Endothelial cell (in vitro differentiated cells): ENCODE measurements at places on chromosomes 1 and 21.

DNA sequence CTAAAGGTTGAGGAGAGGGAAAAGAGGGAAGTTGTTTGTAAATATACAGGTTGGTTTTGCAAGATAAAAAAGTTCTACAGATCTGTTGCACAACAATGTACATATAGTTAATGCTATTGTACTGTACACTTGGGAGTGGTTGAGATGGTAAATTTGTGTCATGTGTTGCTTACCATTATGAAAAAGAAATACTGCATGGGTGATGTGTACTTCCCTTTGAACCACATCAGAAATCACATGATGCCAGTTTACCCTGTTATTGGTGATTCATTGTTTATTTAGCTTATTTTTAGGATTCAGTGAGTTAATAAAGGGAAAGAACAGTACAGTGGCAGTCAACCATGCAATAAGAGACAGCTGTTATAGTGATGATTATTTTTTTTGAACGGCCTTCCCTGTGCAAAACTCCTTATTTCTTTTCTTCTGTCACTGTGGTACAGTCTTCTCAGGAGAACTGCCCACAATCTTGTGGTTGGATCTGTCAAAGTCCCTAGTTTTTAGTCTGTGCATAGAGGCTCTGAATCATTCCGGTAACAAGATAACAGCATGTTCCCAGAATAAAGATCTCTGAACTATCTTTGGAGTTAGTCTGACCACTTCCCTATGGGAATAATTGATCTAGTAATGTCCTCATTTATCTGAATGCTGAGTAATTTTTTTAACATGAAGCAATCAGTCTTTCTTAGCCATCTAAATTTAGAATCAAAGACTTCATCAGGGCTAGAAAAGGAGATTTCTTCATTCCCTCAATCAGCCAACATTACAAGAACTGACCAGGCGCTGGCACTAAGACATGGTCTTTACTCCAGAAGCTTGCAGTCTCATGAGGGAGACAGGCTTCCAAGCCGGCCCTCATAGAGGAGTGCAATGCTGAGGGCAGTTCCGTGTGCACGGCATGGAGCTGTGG lies 84.2 kb downstream of the SH3GLB1 start:
- no peak for DNase-seq

DNA sequence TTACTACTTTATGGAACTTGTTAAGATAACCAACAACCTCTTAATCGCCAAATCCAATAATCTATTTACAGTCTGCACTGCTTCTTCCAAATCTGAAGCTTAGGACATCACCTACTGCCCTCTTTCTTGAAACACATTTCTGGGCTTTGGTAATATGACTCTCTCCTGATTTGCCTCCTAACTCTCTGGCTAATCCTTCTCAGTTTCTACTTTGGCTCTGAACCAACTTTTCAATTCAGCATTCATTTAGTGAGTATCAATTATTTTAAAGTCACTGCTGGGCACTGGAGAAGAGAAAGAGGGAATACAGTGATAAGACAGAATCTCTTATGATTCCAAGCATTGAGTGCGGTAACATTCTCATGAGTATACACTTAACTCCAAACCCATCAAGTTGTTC lies 275.0 kb downstream of the AKT3 start:
- DNase-seq = no peak

- no peak for DNase-seq
Measured at GRCh38 chr1:119929643-119930315, 33.5 kb upstream of the ADAM30 start.

GRCh38 chr21:38769191-38769780 lies 36.4 kb upstream of the ETS2 start:
- no peak for DNase-seq

- DNase-seq = no peak
Measured at GRCh38 chr1:113782406-113782805, 23.1 kb upstream of the PHTF1 start.

GRCh38 chr1:209249280-209249670 lies 334.2 kb upstream of the CAMK1G start:
- no peak for DNase-seq

GRCh38 chr21:44566403-44566802 lies 7.1 kb upstream of the KRTAP10-4 start:
- no peak for DNase-seq

DNA sequence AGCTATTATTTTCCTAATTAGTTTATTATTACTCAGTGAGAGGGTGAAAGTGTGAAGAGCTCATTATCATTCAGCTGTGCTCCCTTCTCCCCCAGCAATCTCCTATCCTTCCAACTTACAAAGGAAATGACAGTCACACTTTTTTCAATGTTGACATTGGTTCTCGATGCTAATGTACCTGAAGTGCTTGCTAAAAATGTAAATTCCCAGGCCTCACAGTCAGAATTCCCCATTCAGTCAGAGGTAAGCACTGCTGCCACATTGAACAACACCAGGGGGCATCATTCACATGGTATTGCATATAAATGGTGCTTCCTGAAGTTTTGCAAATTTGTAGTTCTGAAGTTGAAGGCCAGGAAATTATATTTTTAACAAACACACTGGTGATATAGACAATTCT lies 132.7 kb upstream of the FOXD3 start:
- DNase-seq = no peak

GRCh38 chr1:59007429-59007819 lies 223.6 kb upstream of the JUN start:
- DNase-seq = no peak

DNA sequence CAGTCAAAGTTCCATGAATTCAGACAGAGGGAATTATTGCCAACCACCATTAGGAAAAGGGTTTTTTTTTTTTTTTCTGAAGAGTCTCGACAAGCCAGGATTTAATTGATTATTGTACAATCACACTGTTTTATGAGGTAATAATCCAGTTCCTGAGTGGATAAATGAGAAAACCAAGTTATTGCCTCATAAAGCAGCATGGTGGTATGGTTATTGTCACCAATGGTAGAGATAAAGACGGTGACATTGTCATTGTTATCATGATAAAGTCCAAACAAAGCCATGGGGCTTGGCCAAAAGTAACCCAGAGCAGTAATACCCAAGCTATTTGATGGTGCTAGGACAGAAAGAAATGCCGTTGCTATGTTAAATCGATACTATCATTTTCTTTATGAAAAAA lies 232.8 kb downstream of the USH2A start:
- no peak for DNase-seq

- DNase-seq = no peak
Measured at GRCh38 chr1:77245830-77246229, 26.6 kb upstream of the PIGK start.
